Thoracic aorta (tissue), 2 donors: ENCODE measurements at places on chromosomes 11 and 22. TPM values are rescaled to one million over a fixed set of nuclear protein-coding genes. Genes with fewer than 3 reads are reported as not detected.

- no peak for DNase-seq
Observed at GRCh38 chr11:122002926-122003325, 113.1 kb downstream of the BLID start.

- DNase-seq = no peak
Observed at GRCh38 chr11:119051440-119052162, 5.4 kb downstream of the HYOU1 start.

DNA sequence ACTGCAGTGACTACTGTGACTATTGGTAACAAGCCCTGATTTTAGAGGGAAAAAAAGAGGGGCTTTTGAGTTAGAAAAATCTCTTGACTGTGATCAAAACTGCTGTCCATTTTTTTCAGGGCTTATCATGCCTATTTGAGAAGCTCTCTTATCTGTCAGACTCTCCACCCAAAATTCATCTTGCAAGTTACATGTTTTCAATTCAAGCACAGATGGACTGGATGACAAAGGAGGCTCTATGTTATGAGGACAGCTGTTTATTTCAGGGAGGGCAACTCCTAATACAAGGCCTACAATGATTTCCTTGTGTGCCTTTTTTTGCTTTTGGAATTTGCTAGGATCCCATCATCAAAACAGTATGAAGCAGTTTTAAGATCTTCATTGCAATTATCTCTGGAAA is 35.2 kb upstream of the USP47 start:
- DNase-seq = no peak

DNA sequence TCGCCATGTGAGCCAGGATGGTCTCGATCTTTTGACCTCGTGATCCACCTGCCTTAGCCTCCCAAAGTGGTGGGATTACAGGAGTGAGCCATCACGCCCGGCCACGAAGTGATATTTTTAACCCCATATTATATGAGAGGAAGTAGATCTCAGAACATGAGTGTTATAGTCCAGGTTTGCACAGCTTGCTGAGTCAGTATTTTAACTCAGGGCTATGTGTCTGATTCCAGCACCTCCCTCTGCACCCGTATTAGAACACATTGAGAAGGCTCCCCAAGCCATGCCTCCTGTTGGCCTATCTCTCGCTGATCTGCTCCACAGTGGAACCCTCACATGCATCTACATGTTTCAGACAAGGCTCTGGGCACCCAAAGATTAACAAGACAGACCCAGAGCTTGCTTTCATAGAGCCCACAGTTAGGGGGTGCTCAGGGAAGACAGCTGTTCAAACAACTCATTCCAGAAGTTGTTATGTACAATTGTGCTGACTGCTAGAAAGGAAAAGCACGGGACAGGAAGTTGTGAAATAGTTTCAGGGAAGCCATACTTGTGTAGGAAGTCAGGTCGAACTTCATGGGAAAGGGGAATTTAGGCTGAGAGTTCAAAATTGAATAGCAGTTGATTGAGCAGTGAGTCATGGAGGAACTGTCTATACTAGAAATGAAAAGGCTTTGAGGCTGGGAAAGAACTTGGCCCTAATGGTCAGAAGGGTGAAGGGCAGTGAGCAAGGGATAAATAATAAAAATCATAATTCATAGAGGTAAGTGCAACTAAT is 49.3 kb upstream of the CLPB start:
- no peak for DNase-seq

DNA sequence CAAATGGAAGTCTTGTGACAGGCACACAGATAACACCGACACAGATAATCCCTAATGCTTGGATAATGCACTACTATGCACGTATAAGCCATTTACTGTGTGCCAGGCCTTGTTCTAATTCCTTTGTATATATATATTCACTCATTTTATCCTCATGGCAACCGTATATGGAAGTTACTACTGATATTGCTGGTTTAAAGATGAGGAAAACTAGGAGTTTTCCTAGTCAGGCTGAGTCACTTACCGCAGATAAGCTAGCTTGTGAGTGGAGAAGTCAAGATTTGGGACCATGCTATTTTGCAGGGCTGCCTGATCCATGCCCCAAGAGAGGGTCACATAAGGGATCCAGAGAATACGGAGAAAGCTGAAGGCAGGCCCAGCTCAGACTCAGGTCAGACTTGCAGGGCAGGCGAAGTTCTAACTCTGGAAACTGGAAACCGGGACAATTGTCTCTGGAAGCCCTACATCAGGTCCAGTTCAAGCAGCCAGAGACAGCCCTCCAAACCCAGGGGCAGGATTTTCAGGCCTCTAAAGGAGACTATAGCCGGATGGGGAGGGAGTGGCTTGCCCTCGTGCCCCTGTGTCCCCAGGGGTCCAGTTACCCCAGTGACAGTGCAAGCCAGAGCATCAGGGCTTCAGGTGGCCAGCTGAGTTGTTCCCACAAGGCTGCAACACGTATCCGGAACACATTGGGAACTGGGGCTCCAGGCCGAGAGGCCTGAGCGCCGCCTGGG is 534.8 kb downstream of the INSC start:
- DNase-seq = no peak

The MAPK8IP2 gene
- 0.41 TPM for total RNA-seq

The APOBEC3A gene
- total RNA-seq = 0.41 TPM

The UCP3 gene
- total RNA-seq = 0.14 TPM

- no peak for DNase-seq
Observed at GRCh38 chr11:72244060-72244360, at the start of gene PHOX2A. Gene PHOX2A (minus strand): TSS chr11:72244176. CDS start chr11:72244004, 172 bp downstream.

DNA sequence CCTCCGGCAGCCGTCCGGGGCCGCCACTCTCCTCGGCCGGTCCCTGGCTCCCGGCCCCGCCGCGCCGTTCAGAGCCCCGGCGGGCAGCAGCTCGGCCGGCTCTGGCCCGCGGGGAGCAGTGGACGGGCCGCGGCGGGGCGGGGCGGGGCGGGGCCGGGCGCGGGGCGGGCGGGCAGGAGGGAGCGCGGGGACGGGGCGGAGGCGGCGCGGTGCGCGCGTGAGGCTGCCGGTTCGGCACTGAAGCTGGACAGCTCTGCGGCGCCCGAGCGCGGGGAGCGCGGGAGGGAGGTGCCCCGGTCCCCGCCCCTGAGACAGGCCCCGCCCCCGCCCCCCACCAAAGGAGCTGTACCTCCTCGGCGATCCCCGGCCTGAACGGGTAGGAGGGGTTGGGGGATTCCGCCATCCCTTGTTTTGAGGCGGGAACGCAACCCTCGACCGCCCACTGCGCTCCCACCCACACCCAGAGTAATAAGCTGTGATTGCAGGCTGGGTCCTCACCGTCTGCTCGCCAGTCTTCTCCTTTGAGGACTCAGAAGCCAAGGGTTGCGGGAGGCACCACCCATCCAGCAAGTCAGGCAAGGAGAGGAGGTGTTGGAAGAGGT is at the start of gene DRD2:
Gene DRD2, minus strand, starts transcription at position 239 of the 602 bp plus-strand sequence. CDS start 50,747 bp downstream, outside the sequence.
- no peak for DNase-seq
